ENCODE measurements at places on chromosomes 6 and 20.

DNA sequence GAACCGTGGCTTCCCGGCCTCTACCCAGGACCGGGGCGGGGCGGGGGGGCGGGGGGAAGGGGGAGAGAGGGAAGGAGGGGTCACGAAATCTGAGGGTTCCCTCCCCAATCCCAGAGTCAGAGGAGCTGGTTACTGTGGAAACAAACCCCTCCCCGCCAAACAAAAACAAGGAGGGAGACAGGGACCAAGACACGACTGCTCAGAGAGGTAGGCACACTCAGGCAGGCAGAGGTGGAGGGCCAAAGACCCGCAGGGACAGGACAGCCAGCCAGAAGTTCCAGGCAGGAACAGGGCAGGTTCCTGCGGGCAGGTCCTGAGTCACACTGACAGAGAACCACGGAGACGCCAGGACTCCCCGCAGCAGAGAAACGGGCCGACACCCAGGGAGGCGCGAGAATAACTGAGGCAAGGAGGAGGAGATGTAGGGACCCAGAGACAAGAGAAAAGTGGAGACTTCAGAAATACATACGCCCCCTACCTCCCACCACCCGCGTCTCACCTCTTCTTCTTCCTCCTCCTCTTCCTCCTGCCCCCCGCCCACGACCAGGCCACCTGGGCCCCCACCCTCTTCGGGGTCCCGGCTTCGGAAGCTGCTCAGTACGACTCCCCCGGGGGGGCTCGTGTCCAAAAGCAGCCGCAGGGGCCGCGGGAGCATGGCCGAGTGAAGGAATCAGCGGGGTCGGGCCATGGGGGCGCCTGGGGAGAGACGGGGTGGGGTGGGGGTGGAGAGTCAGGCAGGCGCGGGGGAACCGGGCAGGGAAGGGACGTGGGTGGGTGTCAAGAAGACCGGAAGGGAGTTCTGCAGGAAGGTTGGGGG lies 578 bp downstream of the RGL2 start:
- peak; percentile 70 for DNase-seq

DNA sequence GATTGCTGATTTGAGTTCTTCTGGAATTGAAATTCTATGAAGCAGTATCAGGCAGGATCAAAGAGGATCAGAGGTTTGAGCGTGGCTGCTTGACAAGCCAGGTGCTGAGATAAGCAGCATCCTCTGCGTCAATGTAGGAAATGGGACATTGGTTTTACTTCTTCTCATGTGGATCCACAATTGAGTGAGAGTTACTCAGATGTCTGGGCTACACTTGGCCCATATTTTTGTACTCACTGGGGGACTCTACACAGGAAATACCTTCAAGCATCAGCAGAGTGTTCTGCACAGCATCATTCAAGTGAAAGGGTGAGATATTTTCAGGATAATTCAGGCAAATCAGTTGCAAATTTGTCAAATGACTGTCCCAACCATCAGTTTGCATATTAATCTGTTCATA lies 613.9 kb upstream of the ARID1B start:
- no peak for DNase-seq

DNA sequence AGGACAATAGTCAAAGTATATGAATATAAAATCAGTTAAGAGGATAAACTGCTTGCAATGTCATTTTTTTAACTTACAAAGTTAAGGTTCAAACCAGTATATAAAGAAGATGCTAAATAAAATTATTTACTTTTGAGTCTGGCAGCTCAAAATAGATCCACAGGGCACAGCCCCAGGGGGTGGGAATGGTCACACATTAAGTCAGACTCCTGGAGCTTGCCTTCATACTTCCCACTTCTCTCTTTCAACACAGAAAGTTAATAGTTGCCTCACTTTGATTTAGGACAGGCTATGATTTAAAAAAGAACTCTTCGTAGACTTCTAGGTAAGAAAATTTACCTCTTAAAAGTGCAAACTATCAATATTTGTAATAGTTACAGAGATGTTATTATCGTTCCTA lies 158.3 kb upstream of the RUNX2 start:
- DNase-seq, result no peak

DNA sequence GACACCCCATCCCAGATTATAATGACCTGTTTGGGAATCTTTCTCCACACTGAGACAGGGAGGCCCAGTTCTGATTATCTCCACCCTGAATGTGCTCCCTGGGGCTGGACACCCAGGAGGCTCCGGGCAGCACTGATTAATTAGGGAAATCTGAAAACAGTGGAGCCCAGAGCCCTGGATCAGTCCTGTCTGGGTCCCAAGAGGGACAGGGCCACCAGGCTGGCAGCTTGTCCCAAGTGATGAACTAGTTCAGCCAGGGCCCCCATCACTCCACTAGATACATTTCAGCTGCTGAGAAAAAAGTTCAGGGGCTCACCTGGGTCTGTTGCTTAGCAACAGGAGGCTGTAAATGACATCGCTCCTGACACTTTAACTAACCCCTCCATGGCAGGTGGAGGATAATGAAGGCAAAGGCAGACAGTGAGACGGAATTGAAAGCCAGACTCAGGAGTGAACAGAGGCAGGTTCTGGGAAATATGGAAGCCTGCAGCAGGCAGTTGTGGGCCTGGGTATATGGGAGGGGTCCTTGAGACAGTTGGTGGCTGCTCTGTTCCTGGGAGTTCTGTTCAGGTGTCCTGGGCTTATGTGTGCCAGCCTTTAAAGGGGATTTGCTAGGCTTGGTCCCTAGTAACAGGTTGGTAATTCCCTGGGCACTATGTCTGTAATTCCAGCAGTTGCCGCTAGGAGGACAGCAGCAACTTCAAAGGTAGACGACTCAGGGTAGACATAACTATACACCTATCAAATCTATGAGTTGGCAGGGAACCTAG lies 78.3 kb upstream of the CTNNBL1 start:
- DNase-seq, result peak; percentile 27

DNA sequence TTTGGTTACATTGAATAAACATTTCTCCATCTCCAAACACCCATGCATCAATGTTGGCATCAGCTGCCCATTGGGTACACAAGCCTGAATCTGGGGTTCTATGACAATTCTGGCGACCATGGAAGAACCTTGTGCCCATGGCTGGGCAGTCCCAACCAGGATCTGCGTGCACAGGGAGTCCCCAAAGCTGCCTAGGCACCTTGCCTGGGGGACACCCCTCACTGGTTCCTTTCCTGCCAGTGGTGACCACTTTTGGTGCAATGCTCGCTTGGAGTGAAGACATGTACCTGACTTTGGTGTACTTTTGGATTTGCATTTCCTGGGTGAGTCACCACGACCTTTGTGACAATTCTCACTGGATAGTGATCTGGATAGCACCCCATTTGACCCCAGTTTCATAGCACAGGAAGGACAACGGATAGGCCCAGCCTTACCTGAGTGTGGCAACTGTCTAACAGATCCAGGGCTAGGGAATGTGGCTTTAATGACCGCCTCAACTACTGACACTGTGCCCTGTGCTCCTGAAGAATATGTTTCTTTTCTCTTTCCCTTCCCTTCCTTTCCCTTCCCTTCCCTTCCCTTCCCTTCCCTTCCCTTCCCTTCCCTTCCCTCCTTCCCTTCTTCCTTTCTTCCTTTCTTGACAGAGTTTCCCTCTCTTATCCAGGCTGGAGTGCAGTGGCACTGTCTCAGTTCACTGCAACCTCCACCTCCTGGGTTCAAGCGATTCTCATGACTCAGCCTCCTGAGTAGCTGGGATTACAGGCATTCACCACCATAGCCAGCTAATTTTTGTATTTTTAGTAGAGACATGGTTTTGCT lies 7.1 kb downstream of the SPINT3 start:
- peak; percentile 5 for DNase-seq

- DNase-seq, result no peak
Observed at GRCh38 chr20:59051666-59052185, 9.1 kb upstream of the PRELID3B start.

DNA sequence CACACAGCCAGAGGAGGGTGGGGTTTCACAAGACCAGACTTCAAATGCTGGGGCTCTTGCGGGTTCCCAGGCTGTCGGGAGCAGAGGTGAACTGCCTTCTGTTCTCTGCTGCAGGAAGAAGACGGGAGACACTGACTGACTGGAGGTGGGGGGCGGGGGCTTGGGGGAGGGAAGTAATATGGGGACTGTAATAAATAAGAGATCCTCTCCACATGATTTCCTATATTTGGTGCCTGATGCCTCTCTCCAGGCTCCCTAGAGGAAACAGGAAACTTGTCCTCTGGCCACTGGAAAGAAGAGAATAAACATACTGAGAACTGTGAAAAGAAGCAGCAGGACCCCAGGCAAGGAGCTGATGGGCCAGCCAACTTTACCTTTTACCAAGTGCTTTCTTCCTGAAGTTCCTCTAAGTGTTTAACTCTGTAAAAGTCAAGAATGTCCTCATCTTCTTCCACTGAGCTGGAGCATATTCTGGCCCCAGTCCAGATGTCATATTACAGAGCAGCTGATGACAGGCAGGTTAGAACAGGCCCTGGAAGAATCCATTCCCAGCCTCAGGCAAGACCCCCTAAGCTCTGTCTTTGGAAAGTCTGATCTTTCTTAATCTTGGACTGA lies 33.2 kb upstream of the ADGRF5 start:
- no peak for DNase-seq

- no peak for DNase-seq
Observed at GRCh38 chr20:16719421-16719820, 10.4 kb upstream of the SNRPB2 start.

DNA sequence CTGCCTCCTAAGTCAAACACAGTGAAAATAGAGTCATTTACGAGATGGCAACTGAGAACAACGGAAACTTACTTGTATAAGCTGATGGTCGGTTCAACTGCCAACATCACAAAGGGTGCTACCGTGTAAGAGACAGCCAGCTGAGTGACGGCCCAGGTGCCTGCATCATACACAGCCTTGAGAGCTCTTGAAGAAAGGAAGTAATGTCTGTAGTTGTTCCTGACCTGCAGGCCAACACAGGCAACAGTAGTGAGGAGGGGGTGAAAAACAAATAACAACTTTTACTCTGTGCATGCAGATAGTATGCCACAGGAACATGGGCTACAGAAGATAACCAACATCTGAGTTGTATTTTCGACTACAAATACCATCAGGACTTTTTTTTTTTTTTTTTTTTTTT lies 102.7 kb downstream of the MBOAT1 start:
- no peak for DNase-seq

- DNase-seq, result no peak
Observed at GRCh38 chr20:60857708-60858107, 394.4 kb upstream of the CDH4 start.

DNA sequence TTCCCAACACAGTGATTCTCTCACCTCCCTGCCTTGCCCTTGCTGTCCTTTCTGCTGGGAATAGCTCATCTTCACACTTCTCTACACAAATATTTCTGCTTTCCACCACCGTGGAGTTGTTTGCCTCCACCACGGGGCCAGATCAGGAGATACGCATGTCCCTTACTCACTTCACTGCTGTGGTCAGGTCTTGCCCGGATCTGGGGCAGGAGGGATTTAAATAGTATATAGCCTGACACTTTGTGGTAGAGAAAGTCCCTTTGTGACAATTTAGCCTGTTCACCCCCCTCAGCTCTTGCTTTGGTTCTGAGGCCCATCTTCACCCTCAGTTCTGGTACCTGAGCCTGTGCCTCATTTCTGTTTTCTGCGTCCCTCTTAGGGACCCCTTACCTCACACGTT lies 92.6 kb upstream of the PREP start:
- DNase-seq, result no peak

GRCh38 chr6:85887461-85887860 lies 244.8 kb upstream of the SYNCRIP start:
- DNase-seq, result no peak

DNA sequence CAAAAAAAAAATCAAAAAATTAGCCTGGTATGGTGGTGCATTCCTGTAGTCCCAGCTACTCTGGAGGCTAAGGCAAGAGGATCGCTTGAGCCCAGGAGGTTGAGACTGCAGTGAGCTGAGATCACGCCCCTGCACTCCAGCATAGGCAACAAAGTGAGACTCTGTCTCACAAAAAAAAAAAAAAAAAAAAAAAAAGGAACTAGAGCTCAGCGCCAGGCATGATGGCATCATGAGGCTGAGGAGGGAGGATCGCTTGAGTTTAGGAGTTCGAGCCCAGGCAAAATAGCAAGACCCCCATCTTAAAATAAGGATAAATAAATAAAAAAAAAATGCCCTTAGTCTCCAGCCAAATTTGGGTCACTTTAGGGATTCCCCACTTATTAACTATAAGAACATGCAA lies 40.4 kb upstream of the PIM1 start:
- DNase-seq, result no peak

DNA sequence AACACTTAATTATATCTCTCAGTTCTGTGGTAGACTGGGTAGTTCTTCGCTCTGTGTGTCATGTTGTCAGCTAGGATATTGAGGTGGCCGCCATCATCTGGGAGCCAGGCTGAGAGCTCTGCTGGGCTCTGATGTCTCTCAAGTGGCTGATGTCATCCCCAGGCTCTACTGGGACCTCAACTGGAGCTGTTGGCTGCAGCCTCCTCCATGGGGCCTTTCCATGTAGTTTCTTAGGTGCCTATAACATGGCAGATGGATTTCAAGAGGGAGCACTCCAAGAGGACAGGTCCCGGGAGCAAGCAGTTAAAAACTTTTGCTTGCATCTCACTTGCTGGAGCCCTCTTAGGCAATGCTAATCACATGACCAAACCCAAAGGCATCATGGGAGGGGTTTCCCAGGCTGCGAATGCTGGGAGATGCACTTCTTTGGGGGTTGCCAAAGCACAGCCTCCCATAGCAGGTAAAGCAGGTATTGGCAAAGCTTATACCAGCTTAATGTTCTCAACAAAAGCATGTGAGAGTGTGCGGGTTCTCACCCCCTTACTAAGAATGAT lies 129.8 kb downstream of the TMEM242 start:
- DNase-seq, result no peak

DNA sequence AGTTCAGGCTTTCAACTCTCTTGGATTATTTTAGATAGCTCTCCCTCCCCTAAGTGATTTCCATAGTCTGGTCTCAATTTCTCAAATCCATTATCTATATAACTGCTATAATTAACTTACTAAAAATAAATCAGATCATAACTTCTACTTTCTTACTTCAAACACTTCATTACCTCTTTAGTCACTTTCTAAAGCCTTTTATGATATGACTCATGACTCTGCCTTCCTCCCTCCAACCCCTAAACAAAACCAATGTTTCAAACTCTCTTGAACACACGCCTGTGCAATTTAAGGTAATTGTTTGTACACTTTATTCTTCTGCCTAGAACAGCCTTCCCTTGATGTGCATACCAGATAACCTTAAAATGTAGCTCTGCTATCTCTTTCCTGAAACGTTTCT lies 100.5 kb downstream of the LMBRD1 start:
- no peak for DNase-seq

GRCh38 chr6:167129562-167129961 lies 6.7 kb downstream of the CCR6 start:
- no peak for DNase-seq

DNA sequence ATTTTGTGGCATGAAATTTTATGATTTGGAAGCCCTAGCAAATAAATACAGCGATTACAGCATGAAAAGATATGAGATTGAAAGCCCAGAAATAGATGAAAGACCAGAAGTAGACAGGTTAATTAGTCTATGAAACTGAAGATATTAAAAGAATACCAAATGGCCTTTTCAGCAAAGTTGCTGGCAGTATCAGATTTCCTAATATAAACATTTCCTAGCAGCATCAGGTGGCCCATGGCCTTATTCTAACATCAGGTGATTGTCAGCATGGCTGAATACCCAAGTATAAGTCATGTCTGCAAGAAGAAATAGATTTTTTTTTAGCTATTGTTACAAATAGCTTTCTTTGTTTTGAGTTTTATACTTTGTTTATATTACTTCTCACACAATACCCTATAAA lies 93.2 kb downstream of the CLVS2 start:
- DNase-seq, result no peak

GRCh38 chr20:32321390-32321789 lies 36.7 kb upstream of the ASXL1 start:
- DNase-seq, result no peak
